Hematopoietic multipotent progenitor cell (in vitro differentiated cells): ENCODE measurements at places on chromosomes 3 and 15.

- DNase-seq = no peak
Observed at GRCh38 chr3:133805384-133805701, 272 bp upstream of the SRPRB start.

- DNase-seq = no peak
Observed at GRCh38 chr3:124969963-124970722, 35.6 kb upstream of the MUC13 start.

DNA sequence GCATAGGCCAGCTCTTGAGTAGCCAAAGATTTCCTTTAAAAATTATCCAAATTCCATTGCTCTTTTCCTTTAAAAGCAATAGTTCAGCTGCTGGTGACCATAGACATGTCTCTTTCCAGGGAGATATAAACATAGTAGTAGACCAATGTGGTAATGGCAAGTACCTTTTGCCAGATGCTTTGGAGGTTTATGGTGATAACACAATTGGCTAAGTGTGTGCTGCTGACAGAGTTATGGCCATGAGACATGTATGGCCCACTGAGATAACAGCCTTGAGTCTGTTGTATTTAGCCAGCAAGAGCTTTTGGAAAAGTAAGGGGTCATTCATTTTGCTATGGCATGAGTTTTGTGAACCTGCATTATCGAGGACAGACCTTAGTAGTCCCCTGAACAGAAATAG lies 1146.8 kb downstream of the TUSC7 start:
- no peak for DNase-seq

DNA sequence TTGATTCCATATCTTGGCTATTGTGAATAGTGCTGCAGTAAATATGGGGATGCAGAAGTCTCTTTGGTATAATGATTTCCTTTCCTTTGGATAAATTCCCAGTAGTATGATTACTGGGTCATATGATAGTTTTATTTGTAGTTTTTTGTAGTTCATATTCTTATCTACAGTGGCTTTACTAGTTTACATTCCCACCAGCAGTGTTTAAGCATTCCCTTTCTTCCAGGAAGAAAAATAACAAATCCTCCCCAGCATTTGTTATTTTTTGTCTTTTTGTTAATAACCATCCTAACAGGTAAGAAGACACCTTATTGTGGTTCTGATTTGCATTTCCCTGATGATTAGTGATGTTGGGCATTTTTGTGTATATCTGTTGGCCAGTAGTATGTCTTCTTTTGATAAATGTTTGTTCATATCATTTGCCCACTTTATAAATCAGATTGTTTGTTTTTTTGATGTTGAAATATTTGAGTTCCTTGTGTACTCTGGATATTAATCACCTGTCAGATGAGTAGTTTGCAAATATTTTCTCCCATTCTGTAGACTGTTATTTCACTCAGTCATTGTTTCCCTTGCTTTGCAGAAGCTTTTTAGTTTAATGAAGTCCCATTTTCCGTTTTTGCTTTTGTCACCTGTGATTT lies 163.3 kb upstream of the THRB start:
- no peak for DNase-seq

DNA sequence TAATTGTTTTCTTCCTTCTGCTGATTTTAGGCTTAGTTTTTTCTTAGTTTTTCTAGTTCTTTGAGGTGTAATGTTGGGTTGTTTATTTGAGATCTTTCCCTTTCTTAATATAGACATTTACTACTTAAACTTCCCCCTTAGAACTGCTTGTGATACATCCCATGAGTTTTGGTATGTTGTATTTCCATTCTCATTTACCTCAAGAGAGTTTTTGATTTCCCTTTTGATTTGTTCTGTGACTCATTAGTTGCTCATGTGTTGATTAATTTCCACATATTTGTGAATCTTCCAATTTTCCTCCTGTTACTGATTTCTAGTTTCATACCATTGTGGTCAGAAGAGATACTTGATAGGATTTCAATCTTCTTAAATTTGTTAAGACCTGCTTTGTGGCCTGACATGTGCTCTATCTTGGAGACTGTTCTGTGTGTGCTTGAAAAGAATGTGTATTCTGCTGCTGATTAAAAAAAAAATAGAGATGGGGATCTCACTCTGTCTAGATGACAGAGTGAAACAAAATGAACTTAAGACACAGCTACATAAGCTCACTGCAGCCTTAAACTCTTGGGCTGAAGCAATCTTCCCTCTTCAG lies 22.3 kb downstream of the GRM2 start:
- no peak for DNase-seq
